Umbilical cord (tissue), 2 donors: ENCODE measurements at places on chromosomes 6 and 20. TPM values are rescaled to one million over a fixed set of nuclear protein-coding genes. Genes with fewer than 3 reads are reported as not detected.

Gene ANGPT4
- 0.24 TPM for total RNA-seq

Gene PLG
- total RNA-seq: 5.3 TPM

Gene PNLDC1
- total RNA-seq: not detected

Gene C20orf204
- 1.2 TPM for total RNA-seq

Gene BPIFA1
- not detected for total RNA-seq

Gene GGT7
- total RNA-seq: 10.4 TPM

Gene BTNL2
- total RNA-seq: not detected

Gene DDX27
- total RNA-seq: 20.7 TPM

Gene C6orf132
- 6.0 TPM for total RNA-seq

Gene EEF1A2
- 7.2 TPM for total RNA-seq

Gene ESR1
- total RNA-seq: 8.2 TPM

Gene HLA-DPB1
- total RNA-seq: 1.7 TPM

Gene WFDC2
- 9.9 TPM for total RNA-seq

Gene NSFL1C
- 40.9 TPM for total RNA-seq

Gene POM121L2
- total RNA-seq: not detected

Gene SLC12A5
- total RNA-seq: 9.1 TPM

Gene OR2H1
- 1.2 TPM for total RNA-seq

Gene PRICKLE4
- total RNA-seq: 2.9 TPM

Gene IMPG1
- total RNA-seq: 1.2 TPM

Gene NOX3
- total RNA-seq: not detected

Gene TRIM31
- total RNA-seq: 1.7 TPM

Gene MUC22
- total RNA-seq: 6.5 TPM

Gene OOEP
- total RNA-seq: not detected

Gene OR12D2
- total RNA-seq: not detected

Gene APOM
- total RNA-seq: not detected

Gene SEMG1
- 6.0 TPM for total RNA-seq

Gene WFDC6
- total RNA-seq: not detected

Gene NRSN1
- total RNA-seq: 6.5 TPM

Gene MEP1A
- total RNA-seq: 2.2 TPM

Gene GID8
- 31.5 TPM for total RNA-seq

Gene RIPPLY2
- total RNA-seq: 7.0 TPM

Gene FRK
- 2.6 TPM for total RNA-seq

Gene CRISP2
- total RNA-seq: 0.96 TPM

Gene SLC17A3
- total RNA-seq: 6.7 TPM

Gene OPRM1
- 21.9 TPM for total RNA-seq

Gene ZSCAN23
- 6.5 TPM for total RNA-seq

Gene TNF
- total RNA-seq: 1.4 TPM

Gene IP6K3
- 4.1 TPM for total RNA-seq

Gene HCRTR2
- 1.4 TPM for total RNA-seq

Gene VWA7
- not detected for total RNA-seq

Gene SNAP91
- total RNA-seq: 0.72 TPM

Gene OTOR
- 1.7 TPM for total RNA-seq

Gene SLC22A16
- 1.4 TPM for total RNA-seq

Gene MEI4
- 3.4 TPM for total RNA-seq

Gene SGK2
- not detected for total RNA-seq

Gene SLC26A8
- total RNA-seq: 3.1 TPM

Gene RAET1L
- not detected for total RNA-seq

Gene EDN3
- 18.5 TPM for total RNA-seq

Gene BMP2
- total RNA-seq: 8.2 TPM

Gene SLC22A2
- total RNA-seq: 1.9 TPM

Gene SLCO4A1
- 24.1 TPM for total RNA-seq

Gene PKHD1
- total RNA-seq: 1.7 TPM

Gene C20orf144
- total RNA-seq: not detected

Gene ADIG
- not detected for total RNA-seq

Gene CST7
- not detected for total RNA-seq

Gene GPR63
- 14.2 TPM for total RNA-seq

Gene APCDD1L
- 7.7 TPM for total RNA-seq
